ENCODE measurements at places on chromosomes 5 and 9.

GRCh38 chr9:131776473-131776872 lies 36.6 kb upstream of the RAPGEF1 start:
- peak; percentile 58 for DNase-seq

GRCh38 chr9:23686257-23686656 lies 139.8 kb downstream of the ELAVL2 start:
- no peak for DNase-seq

DNA sequence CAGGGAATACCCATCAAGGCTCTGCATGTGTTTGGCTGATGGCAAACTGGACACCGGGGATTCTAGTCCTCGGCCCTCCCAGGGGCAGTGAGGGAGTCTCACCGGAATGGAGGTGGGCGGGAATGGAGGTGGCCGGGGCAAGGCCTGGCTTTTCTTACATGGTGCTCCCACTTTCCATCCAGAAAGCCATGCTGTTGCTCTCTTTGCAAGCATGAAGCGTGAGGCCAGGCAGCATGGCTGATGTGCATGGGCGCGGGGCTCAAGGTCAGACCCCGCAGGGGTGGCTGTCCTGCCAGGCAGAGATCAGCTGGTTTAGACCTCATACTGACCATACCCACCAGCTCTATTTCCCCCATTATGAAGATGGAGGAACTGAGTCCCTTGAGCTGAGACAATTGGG lies 108.0 kb upstream of the PHYKPL start:
- no peak for DNase-seq

DNA sequence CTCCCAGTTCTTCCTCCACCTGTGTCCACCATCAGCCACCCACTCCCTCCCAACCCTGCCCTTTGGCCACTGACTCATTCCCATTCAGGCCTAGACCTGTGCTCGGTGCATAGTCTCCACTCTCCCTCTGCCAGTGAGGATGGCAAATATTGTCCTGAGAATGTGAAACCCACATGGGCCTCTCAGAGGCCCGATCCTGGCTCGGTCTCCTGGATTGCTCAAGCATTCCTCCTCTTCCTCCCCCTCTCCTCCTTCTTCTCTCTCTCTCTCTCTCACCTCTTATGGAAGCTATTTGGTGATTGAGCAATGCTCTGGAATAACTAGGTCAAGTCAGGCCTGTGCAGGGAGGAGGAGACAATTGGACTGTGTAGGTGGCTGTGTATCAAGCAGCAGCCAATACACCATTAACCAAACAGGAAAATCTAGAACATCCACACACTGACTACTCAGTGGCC lies 99.9 kb downstream of the KLF4 start:
- peak; percentile 90 for DNase-seq

DNA sequence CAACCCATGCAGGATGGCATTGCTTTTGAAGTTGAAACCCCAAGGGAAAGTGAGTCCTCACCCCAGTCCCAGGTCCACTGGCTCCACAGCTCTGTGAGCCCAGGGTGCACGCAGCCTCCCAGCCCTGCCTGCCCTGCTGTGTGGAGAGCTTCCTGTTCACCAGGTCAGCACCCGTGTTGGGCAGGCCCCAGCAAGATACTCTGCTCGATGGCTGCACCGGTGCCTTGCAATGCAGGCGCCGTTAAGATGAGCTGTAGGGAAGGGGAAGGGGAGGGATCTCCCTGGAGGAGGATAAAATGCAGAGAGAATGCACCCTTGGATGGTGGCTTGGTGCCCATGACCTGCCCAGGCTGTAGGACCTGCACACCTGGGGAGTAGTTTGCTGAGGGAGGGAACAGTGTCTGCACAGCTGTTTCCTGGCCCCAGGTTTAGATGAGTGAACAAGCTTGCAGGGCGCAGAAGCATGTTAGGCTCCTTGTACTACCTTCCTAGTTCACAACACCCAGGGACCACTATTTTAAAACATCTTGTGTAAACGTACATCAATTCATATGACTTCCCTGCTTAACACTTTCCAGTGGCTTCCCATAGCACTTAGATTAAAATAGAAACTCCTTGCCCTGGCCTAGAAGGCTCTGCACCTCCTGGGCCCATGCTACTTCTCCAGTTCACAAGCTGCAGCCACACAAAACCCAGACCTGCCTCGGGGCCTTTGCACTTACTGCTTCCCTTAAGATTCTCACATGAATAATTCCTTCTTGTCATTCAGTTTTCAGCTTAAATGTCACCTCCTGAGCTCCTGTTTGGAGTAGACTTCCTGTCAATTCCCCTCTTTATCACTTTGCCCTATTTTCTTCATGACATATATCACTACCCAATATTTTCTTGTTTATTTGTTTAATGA lies 19.6 kb downstream of the FAT2 start:
- no peak for DNase-seq

DNA sequence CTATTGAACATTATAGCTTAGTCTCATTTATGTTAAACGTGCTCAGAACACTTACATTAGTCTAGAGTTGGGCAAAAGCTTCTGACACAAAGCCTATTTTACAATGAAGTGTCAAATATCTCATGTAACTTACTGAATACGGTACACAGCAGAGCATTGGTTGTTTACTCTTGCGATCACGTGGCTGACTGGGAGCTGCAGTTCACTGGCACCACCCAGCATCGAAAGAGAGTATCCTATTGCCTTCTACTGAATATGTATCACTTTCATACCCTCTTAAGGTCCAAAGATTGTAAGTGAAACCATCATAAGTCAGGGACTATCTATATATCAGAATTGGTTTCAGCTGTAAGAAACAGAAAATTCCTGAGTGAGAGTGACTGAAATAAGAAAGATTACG lies 42.6 kb upstream of the OSMR start:
- DNase-seq = no peak

DNA sequence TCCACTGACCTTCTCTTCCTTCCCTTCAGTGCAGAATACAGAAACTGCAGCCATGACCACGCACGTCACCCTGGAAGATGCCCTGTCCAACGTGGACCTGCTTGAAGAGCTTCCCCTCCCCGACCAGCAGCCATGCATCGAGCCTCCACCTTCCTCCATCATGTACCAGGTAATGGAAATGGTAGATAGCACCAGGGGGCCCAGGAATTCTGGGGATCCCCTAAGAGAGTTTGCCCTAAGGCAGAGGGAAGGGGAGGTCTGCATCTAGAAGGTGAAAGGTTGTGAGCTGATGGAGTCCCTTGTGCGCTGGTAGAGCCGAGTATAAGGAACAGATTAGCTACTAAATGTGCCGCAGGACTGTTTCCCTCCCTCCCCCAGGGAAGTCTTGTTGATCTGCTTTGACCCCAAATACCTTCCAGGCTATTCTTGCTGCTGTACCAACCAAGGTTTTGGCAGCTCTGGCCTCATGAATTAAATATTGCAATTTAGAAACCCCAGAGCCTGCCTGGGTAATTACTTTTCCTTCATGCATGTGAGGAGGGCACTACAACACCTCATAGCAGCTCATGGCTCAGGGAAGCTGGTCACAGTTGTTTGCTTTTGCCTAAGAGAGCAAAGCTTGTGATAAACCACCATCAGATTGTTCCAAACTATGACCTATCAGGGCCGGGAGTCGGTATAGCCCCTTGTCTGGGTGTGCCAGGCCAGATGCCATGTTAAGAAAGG lies 19.6 kb downstream of the CYFIP2 start:
- DNase-seq = no peak

DNA sequence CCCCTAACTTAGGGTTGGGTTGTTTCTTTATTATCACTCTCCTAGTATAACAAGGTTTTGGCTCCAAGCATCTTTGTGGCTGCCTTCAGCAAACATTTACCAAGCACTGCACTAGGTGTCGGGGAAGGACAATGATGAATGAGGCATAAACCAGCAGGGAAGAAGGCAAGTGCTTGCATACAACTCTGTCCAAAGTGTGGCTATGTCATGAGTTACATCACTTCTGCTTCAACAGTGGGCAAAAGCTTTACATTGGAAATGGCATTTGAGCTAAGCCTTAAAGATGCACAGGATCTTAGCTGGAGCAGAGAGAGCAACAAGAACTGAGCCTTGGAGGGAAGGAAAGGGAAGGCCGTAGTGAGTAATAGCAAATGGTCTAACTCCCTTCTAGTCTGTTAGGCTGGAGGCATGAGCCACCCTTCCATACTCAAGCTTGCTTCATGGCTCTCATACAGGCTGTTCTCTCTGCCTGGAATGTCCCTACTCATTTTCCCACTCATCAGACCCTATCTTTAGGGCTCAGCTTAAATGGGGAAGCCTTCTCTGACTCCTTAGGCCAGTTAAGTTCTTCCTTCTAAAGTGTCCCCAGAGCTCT lies 121.8 kb downstream of the SEMA6A start:
- no peak for DNase-seq

DNA sequence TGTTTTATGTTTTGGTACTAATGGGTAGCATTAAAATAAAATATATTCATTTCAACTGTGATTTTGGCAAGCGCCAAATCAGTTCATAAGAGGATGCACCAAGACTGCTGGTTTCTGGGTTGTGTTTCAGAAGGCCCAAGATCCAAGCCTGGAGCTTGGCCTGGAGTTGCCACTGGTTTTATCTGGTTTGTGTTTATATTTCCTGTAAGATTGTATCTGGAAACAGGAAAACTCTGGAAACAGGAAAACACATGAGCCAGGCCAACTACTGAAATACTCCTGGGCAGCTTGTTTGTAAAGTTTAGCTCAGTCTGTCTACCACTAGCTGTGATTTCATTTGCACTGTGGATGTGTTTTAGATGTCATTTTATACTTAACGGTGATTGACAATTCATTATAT lies 5.5 kb downstream of the FSTL4 start:
- no peak for DNase-seq

DNA sequence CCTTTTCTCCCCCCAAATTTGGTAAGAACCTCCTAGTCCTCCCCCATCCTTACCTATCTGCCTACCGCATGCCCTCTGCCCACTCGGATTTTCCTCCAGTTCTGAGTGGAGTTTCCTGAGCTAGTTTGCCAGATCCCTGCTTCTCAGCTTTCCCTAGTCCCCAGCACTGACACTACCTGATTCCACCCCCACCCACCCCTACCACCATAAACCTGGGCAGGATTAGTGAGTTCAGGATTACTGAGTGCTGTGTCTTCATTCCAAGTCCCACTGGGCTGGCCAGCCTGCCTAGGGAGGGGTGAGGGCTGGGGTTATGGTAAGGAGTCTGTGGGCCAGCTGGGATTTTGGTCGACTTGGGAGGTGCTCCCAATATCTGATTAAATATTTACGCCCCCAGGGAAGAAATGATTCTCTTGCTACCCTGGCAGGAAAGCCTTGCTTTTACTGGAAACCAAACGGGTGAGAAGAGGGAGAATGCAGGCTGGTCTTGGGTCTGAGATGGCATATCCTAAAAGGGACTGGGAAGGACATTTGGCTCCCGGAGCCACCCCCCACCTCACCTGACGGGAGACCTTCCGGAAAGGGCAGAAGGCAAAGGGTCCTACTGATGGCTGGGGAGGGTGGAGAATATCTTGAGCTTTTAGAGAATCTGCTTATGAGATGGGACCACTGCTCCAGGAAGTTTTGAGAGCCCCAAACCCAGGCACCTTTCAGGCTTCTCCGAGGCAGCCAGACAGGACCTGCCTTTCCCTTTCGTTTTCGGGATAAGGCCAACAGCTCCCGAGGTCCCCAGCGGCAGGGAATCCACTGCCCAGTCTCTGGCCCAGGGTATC lies 3.7 kb downstream of the PITX1 start:
- DNase-seq = no peak

GRCh38 chr5:154712518-154713437 lies 42.4 kb upstream of the LARP1 start:
- peak; percentile 13 for DNase-seq

- no peak for DNase-seq
Measured at GRCh38 chr5:97909541-97909940, 726.5 kb upstream of the RIOK2 start.

DNA sequence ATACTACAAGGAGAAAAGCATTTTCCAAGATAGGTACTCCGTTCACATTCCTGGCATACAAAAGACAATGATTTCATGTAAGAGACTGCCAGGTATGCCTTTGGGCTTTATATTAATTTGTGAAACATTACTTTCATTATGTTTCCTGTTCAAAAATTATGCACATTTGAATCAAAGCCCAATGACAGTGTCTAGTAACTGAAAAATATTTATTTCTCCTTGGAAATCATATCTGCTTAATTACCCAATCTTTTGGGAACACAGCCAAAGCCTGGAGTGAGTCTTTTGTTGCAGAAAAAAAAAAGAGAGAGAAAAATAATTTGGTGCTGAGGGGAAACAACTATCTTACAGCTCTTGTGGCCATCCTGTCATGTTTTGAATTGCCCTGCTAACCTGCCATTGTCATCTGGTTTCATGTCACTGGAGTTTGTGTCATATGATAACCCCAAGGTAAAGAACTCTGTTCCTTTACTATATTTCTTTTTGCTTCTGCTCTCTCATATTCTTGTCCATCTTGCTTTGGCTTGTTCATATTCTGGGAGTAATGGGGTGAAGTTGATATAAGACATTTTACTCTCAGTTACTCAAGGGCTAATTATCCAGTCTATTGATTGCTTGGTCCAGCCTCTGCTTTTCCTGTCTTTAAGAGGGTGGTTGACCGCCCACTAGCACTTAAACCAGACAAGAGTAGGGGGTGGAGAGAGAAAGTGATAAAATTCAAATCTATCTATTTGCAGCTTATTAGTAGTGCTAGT lies 238.3 kb upstream of the NUDT12 start:
- DNase-seq = no peak

- no peak for DNase-seq
Measured at GRCh38 chr9:75226403-75227139, 138.3 kb downstream of the OSTF1 start.

DNA sequence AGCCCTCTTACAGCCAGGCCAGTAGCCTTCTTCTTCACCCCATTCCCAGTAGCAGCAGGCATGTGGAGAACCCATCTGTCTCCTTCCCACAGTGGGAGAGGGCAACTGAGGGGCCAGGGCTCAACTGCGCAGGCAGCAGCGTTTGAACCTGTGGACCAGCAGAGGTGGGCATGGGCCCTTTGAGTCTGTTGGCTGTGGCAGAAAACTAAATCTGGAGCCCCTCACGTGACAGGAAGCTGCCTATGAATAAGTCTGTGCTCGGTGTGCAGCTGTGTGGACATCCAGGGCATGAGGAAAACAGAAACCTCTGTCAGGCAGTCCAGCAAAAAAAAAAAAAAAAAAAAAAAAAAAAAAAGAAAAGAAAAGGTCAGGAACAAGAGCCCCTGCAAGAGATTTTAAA lies 189.2 kb upstream of the NR3C1 start:
- DNase-seq = no peak

DNA sequence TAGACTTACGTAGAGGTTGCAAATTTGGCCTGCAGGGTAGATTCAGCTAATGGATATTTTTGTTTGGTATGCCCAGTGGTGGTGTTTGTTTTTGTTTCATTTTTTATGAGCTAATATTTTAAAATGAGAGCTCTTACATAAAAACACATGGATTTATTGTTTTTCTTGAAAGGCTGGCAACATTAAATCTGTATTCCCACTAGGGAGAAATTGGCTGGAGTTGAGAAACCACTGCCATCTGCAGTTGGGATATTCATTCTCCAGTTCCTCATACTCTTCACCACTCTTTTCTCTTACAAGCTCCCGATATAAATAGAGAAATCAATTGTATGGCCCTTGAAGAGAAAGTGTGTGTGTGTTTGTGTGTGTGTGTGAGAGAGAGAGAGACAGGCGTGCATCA lies 143.3 kb downstream of the ALDH1A1 start:
- no peak for DNase-seq

DNA sequence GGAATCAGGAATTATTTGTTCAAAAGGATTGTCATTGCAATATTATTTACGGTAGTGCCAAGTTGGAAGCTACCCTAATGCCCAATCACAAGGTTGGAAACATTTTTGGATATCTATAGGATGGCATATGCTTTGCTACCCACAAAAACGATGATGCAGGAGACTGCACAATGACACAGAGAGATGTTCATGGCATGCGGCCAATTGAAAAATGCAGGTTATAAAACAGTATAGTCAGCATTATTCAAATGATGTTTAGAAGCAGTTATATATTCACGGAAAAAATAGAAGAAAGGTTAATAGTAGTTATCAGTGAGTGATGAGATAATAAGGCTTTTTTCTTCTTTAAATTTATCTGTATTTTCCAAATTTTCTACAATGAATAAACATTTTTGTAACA lies 5.9 kb upstream of the ACSL6 start:
- DNase-seq = no peak
